Left ventricle myocardium superior (tissue), 1 donor: ENCODE measurements at places on chromosomes 7 and 10. TPM values are rescaled to one million over a fixed set of nuclear protein-coding genes. Genes with fewer than 3 reads are reported as not detected.

DNA sequence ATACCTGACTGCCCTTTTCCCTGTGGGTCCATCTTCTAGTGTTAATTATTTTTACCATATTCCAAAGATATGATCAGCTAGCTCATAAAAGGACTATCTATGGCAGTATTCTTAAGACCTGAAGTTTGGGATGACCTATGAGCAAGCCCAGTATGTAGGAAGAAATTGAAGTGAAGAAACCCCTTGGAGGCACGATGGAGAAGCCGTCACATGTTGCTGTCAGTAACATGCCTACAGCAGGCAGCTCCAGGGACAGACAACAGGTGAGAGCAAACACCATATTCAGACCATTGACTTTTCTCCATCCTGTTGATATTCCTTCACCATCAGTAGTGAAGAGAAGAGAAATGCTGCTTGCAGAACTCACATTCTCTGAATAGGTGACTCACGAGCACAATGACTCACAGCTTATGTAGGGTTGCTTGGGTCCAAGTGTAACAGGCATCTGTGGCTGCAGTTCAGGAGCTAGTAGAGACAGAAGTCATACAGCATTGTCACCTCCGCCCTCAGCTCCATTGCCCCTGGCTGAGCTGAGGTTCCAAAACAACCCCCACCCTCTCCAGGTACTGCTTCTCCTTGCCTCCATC lies 8.4 kb upstream of the LYZL2 start:
- no peak for DNase-seq

The SLC26A5 gene
- total RNA-seq = not detected

DNA sequence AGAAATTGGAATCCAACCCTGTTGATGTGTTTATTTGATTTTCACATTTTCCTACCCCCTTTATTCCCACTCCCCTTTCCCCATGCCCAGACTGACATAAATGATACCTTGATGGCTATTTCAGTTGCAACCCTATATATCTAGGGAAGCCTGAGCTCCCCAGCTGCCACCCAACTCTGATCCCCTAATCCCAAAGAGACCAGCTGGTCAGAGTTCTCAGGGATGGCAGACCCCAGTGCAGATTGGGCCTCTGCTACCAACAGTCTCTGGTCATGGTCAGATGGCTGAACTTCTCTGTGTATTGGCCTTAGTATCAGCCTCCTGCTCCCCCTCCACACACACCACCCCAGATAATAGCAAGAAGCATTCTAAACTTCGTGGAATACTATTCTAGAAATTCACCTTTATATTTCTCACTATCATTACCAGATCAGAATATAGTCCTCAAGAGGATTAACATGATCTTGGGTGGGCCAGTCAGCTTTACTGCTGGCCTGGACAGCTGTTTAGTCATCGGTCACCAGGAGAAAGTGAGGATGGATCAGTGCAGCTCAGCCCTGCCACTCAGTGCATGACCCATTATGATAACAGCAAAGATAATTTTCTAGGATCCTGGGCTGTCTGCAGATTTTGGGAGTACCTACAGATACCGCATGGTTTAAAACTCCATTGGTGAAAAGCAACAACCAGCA lies 24.5 kb upstream of the BTRC start:
- no peak for DNase-seq

- no peak for DNase-seq
These were observed 646.2 kb upstream of the GRM3 start for GRCh38 chr7:85997515-85997914.

- DNase-seq = no peak
These were observed 139.4 kb downstream of the DNAJB6 start for GRCh38 chr7:157476201-157476600.

The ELFN1 gene
- 12.0 TPM for total RNA-seq

GRCh38 chr7:123372368-123372767 lies 162.0 kb downstream of the IQUB start:
- DNase-seq = no peak

GRCh38 chr7:88759230-88760135 lies at the start of gene ZNF804B:
ZNF804B (plus strand) TSS chr7:88759700; CDS start chr7:88759977, 277 bp downstream.
- DNase-seq = peak; percentile 28

The PAPOLB gene
- 0.05 TPM for total RNA-seq

The CHRM2 gene
- total RNA-seq = 89.0 TPM

The CUEDC2 gene
- total RNA-seq = 78.3 TPM

The ABCA13 gene
- total RNA-seq = 0.20 TPM

The SNX10 gene
- 1.1 TPM for total RNA-seq

- DNase-seq = peak; percentile 57
These were observed 5.7 kb downstream of the ATG9B start for GRCh38 chr7:151018421-151019129.

DNA sequence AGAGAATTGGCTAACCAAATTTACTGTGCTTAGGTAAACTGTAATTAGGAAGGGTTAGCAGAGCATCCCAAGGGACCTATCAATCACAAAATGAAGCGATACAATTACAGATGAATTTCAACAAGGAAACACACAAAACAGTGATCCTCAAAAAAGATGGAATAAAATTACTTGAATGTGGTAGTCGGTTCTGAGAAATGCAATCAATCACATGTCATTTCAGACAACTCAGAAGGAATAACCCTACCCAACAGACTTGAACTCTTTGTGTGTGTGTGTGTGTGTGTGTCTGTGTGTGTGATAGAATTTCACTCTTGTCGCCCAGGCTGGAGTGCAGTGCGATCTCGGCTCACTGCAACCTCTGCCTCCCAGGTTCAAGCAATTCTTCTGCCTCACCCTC lies 43.5 kb downstream of the ST8SIA6 start:
- DNase-seq = no peak
